Renal cortex interstitium (tissue), 15 donors: ENCODE measurements at places on chromosomes 5 and 9. TPM values are rescaled to one million over a fixed set of nuclear protein-coding genes. Genes with fewer than 3 reads are reported as not detected.

The PCDHGA9 gene
- 5.4 TPM for polyA plus RNA-seq

The PHF19 gene
- 39.4 TPM for polyA plus RNA-seq

The EDIL3 gene
- polyA plus RNA-seq, result 60.3 TPM

The TTC33 gene
- polyA plus RNA-seq, result 39.8 TPM

The GFPT2 gene
- 5.3 TPM for polyA plus RNA-seq

The PCDHA10 gene
- polyA plus RNA-seq, result 0.91 TPM

The NIPAL4 gene
- 0.32 TPM for polyA plus RNA-seq

The GBGT1 gene
- 2.2 TPM for polyA plus RNA-seq

The GARNL3 gene
- polyA plus RNA-seq, result 18.1 TPM

The ZNG1F gene
- 16.0 TPM for polyA plus RNA-seq

The SPINK13 gene
- polyA plus RNA-seq, result 0.49 TPM

The GRHPR gene
- 142 TPM for polyA plus RNA-seq

- no peak for DNase-seq
These were observed 163.4 kb downstream of the RGS3 start for GRCh38 chr9:113626735-113627495.

- no peak for DNase-seq
These were observed 262.1 kb downstream of the FANCC start for GRCh38 chr9:95055334-95055850.

- peak; percentile 30 for DNase-seq
These were observed 104.8 kb downstream of the PDE6A start for GRCh38 chr5:149839761-149840160.

DNA sequence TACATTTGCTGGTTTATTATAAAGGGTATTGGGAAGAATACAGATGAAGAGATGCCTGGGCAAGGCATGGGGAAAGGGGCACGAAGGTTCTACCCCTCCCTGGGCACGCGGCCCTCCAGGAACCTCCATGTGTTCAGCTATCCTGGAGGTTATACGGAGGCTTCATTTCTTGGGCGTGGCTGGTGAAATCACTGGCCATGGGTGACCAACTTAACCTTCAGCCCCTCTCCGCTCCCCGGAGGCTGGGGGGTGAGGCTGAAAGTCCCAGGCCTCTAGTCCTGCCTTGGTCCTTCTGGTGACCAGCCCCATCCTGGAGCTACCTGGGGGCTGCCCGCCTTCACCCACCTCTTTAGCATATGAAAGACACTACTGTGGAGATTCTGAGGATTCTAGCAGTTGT is 17.0 kb upstream of the RNF130 start:
- no peak for DNase-seq

- no peak for DNase-seq
These were observed 76.4 kb upstream of the SMARCA2 start for GRCh38 chr9:1938675-1939170.

- DNase-seq, result no peak
These were observed 75.7 kb downstream of the PRDM9 start for GRCh38 chr5:23583081-23583480.

- no peak for DNase-seq
These were observed 29.0 kb downstream of the KLF9 start for GRCh38 chr9:70385426-70385825.

DNA sequence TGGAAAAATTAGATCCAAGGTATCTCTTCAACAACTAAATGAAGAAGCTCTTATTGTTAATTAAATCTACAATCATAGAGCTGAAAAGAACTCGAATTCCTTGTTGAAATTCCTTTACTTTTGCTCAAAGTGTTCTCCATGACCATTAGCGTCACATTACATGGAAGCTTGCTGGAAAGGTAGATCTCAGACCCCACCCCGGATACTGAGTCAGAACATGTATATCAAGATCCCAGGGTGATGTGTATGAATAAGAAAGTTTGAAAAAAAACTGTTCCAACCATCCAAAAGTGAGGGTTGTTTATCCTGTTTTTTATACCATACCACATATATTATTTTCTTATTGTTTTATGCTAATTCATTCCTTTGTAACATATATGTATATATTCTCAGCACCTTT is 237.1 kb upstream of the PUM3 start:
- DNase-seq, result no peak

DNA sequence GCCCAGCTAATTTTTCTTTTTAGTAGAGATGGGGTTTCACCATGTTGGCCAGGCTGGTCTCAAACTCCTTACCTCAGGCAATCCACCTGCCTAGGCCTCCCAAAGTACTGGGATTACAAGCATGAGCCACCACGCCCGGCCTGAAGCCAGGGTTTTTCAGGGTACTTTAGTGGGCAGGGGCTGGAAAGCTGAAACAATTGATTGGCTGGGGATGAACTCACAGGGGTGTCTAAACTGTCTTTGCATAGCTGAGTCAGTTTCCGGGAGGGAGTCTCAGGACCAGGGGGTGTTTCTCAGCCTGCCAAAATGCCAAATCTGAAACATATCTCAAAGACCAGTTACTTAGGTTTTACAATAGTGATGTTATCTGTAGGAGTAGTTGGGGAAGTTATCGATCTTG is 46.1 kb downstream of the PRUNE2 start:
- no peak for DNase-seq

GRCh38 chr5:153066281-153066680 is 424.2 kb upstream of the GRIA1 start:
- DNase-seq, result no peak

- DNase-seq, result peak; percentile 82
These were observed 4.6 kb upstream of the MYOZ3 start for GRCh38 chr5:150656191-150657132.

DNA sequence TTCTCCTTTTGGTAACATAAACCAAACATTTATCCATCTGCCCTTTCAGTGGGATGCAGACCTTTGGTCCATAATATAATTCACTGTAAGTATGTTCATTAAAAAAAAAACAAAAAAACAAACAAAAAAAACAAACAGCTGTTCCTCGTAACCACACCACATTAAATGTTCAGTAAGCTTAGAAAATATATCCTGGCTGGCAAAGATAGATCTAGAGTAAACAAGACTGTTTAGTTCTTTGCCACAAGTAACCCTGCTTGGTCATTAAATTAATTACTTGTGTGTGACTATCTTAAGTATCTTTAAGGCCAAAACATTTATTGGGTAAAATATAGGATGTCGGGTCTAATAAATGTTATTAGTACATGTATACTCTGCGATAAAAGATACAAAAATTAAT is 1717.1 kb downstream of the EFNA5 start:
- DNase-seq, result peak; percentile 4

GRCh38 chr9:115847216-115847615 is 306.4 kb upstream of the PAPPA start:
- no peak for DNase-seq

DNA sequence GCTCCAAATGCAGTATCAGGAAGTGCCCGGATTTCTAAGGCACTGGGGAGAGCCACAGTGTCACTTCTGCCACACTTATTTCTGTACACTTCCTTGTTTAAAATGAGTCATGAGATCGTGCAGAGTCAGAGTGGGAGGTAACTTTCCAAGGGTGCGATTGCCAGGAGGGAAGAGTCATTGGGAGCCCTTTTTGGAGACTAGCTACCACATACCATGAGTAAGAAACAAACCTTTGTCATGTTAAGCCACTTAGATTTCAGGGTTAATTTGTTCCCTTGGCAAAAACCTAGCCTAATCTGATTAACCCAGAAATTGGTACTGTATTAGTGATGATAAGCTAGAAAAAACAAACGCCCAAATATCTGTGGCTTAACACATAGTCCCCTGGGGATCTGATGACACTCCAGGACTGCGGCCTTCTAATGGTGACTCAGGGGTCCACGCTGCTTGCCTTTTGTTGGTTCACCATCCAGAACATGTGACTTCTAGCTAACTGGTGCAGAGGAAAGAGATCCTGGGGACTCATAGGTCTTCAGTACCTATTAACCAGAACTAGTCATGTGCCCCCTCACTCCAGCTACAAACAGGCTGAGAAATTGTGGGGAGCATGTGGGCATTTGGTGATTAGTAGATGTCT is 48.6 kb upstream of the TLE1 start:
- DNase-seq, result no peak

DNA sequence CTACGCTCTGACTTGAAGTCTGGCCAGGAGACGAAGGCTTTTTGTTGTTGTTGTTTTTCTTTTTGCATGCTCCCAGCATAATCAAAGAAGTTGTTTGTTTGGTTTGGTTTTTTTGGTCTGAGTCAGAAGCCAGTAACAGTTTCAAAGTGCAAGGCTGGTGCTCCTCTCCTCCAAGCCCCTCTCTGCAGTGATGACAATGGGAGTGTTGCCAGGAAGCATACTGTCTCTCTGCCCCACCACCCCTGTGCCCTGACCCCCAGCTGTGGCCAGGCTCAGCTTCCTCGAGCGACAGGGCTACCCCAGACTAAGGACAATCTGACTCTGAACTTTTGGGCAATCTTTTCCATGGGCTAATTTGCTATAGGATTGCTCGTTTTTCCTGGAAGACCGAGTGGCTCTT is 173.8 kb upstream of the PITX1 start:
- DNase-seq, result no peak

- peak; percentile 71 for DNase-seq
These were observed 36.7 kb upstream of the TIFAB start for GRCh38 chr5:135488727-135489465.

GRCh38 chr5:32876791-32877190 is 165.7 kb downstream of the NPR3 start:
- no peak for DNase-seq

GRCh38 chr5:131419877-131420276 is 156.0 kb downstream of the CDC42SE2 start:
- no peak for DNase-seq

DNA sequence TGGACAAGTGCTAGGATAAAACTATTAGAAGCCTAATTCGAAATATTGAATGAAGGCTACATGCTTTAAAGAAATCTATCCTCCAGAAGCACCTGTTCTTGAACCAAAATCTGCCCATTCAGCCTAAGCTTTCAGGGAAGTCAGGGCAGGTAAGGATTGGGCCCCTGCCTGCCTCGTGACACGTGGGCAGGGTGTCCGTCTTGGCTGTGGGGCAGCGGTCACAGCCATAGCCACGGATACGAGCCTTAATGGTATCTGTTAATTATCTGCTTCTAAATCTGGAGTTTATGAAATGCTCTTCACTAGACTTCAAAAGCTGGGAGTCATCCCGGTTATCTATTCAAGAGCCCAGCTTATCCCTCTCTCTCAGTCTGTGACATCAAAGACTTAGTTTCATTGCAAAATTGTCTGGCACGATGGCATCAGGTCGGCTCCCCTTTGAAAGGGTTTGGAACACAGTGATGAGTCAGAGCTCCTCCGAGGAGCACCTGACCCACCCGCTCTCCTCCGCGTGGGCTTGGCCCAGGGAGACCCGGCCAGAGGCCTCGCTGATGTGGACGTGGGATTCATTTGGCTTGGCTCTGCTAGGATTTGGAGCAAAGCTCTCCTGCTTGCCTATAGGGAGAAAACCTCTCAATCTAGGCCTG is 135.9 kb downstream of the MACROH2A1 start:
- DNase-seq, result no peak
